Immature natural killer cell (primary cell): ENCODE measurements at places on chromosomes 16 and 17.
A peak's percentile ranks its signal among the peaks of the same experiment; 100 is the strongest.

DNA sequence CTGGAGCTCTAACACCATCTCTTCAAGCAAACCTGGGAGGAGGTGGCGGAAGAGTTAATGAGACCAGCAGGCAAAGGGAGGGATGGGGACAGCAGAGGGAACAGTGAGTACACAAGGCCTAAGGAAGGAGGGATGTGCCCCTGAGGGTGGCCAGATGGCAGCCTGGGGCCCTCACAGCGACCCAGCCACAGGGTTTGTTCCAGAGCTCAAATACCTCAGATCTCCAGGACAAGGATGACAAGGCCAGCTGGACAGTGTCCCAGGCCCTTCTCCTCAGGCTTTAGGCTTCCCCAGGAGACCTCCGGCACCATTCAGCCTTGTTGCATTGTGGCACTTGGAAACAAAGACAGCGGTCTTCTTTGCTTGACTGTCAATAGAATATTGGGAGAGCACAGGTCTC lies 14.9 kb downstream of the CDIP1 start:
- DNase-seq, result no peak

GRCh38 chr16:78689028-78689427 lies 589.6 kb downstream of the WWOX start:
- no peak for DNase-seq

DNA sequence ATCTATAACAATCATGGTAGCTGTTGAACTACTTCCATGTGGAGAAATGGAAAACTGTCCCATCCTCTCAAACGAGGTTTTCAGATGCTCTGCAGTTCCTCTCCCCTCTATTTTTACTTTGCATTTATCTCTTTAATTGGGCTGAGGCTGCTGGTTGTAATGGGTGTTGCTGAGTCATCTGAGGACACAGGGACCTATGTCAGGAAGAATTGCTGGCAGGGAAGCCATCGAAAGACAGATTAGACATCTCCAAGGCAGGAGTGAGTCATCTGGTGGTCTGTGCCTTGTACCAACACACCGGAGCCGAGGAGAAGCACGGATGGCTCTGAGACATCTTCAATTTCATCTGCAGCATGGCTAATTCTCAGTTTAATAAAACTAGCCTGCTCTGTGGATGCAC lies 394.5 kb downstream of the GRIN2A start:
- no peak for DNase-seq

- DNase-seq, result no peak
Measured at GRCh38 chr16:20401066-20401465, 3.5 kb downstream of the PDILT start.

- DNase-seq, result no peak
Measured at GRCh38 chr17:50426472-50426782, 409 bp downstream of the ACSF2 start.

GRCh38 chr17:16106161-16106891 lies 106.7 kb downstream of the TTC19 start:
- DNase-seq, result no peak

- DNase-seq, result no peak
Measured at GRCh38 chr16:73054498-73054812, 6.5 kb upstream of the ZFHX3 start.

DNA sequence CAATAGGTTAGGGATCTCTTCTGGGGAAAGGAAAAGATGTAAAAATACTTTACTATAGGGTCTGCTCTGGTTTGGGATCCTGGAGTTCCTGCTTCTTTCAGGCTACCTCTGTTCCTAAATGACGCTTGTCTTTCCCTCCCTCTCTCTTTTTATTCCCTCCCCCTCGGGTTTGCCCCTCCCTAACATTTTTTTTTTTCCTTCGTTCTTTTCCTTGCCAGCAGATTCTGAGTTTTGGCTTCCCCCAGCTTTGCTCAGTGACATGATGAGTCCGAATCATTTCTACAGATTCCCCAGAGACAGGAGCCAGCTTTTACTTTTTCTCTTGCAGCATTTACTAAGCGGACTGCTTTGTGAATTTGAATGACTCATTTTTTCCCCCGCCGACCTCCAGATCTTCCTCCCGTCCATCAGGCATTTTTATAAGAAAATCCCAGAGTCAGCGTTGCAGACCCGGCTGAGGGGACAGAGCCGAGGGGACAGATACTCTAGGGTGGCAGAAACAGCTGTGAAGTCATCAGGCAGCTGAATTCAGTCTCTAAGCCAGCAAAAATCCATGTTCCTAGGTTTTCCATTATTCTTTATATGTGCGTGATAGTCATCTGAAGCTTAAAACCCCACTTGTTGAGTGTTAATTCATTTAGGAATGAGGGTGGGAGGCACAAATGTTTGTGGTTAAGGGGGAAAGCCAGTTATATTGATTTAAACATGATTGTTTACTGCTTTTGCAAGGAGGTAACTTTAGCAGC lies at the start of gene TMEM100:
Gene TMEM100, minus strand, starts transcription at position 123 of the 746 bp plus-strand sequence. CDS start 1,794 bp downstream, outside the sequence.
- no peak for DNase-seq

DNA sequence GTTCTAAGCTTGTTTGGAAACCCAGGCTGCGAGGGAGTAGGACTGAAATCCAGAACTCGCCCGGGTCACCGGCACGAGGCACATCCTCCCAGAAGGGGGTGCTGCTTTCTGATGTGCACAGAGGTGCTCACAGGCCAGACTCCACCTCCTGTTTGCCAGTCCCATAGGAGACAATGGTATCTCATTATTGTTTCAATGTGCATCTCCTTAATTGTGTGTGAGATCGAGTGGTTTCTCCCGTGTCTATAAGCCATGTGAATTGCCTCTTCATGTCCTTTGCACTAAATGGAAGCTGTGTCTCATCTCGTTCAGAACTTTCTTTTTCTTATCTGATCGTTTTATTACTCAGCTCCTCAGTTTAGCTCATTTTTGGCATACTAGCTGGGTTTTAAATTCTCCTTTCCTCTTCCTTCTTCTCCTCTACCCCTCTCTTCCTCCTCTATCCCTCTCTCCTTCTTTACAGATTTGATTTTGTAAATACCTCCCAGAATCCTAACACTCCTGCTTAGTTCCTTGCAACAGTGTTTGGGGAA lies 32.1 kb upstream of the PRKCB start:
- DNase-seq, result peak; percentile 70

GRCh38 chr16:889586-889985 lies 81.2 kb downstream of the LMF1 start:
- no peak for DNase-seq

DNA sequence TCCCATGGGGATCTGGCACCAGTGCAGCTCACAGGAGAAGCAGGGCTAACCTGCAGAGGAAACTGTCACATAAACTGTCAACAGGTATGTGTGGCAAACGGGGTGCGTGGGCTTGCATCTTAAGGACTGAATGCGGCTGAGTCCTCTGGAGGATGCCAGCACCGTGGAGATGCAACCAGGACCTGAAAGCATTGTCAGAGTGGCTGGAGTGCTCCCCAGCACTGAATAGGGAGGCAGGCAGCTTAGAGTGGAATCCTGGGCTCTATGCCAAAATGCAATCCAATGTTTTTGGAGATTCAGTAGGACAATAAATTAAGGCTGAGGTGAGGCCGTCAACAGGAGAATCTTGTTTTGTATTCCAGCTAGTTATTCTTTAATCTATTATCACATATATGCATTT lies 21.3 kb upstream of the SALL1 start:
- DNase-seq, result no peak

- DNase-seq, result peak; percentile 16
Measured at GRCh38 chr17:48113201-48113676, 5.7 kb downstream of the SNX11 start.

GRCh38 chr17:15278380-15278779 lies 13.3 kb upstream of the PMP22 start:
- DNase-seq, result no peak

GRCh38 chr17:76003915-76004314 lies 3.3 kb downstream of the CDK3 start:
- no peak for DNase-seq

GRCh38 chr16:11084484-11084875 lies 140.1 kb downstream of the CLEC16A start:
- DNase-seq, result no peak
